ENCODE measurements at places on chromosomes 2 and 18. TPM values are rescaled to one million over a fixed set of nuclear protein-coding genes. Genes with fewer than 3 reads are reported as not detected.

TUBB8B gene
- not detected for polyA plus RNA-seq

UPP2 gene
- polyA plus RNA-seq: not detected

IL1RN gene
- polyA plus RNA-seq: 0.38 TPM

DNA sequence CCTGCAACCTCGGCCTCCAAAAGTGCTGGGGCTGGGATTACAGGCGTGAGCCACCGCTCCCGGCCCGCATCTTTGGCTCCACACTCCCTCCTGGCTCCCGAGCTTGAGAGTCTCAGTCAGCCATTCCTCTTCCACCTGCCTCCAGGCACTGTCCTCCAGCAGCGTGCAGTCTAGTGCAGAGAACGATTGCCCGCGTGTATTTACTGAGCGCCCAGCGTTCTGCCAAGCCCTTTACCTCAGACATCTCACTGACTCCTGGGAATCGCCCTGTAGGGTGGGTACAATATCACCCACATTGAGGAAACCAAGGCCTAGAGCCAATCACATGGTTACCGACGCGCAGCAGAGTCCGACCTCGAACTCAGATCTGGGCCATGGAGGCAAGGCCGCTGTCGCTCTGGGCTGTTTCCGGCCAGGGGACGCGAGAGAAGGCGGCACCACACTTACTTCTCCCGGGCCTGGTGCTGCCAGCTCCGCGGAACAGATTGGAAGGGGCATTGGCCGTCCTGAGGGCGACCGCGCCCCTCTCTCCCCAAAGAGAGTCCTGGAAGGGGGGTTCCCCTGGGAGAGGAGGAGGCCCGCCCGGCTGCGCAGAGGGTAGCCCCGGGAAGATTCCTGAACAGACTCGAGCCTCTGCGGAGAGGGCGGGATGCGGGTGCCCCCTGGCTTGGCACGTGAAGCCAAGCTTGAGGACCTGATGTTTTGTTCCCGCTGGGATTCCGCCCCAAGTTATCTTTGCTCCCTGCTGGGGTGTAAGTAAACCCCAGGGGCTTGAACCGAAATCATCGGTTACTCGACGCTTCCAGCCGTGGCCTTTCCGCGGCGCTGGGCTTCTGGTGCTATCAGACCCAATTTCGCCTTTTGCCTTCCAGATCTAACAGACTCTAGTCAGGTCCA, 5.2 kb upstream of the DLX2 start:
- no peak for DNase-seq

DNA sequence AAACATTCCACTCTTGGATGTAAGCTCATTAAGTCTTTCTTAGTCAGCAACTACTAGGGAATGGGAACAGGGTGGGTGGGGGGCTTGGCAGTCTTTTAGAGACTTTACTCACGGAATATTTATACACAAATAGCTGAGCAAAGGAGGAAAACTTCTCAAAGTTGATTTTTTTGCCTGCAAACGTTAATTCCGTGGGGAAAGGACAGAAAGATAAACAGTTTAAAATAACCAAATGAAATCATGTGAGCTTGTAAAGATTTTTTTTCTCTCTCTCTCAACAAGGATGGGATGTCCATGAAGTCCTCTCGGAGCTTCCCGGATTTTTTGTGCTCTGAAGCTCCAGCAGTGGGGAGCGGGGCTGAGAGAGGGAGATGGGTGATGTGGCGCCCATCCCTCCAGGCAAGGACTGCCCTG, 32.2 kb upstream of the MAT2A start:
- no peak for DNase-seq

- DNase-seq: no peak
Measured at GRCh38 chr2:134348760-134349159, 94.9 kb downstream of the MGAT5 start.

GRCh38 chr18:3260995-3261372, 949 bp upstream of the MYL12B start:
- DNase-seq: no peak

SERPINB7 gene
- polyA plus RNA-seq: not detected

RNMT gene
- polyA plus RNA-seq: 23.0 TPM

DNA sequence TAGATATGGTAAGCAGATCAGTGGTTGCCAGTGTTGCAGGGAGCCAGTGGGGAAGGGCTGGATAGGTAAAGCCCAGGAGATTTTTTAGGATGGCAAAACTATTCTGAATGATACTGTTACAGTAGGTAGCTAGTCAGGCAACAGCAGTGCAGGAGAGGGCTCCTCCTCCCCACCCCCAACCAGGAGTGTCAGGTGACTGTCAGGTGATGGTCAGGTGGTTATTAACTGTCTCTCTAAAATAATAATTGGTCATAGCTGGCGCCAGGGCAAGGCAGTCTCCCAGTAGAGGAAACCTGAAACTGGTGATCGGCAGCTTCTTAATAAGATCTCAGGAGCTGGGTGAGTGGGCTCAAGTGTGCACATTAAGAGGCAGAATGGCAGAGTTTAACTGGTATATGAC, 201.6 kb upstream of the PARD3B start:
- DNase-seq: no peak

DNA sequence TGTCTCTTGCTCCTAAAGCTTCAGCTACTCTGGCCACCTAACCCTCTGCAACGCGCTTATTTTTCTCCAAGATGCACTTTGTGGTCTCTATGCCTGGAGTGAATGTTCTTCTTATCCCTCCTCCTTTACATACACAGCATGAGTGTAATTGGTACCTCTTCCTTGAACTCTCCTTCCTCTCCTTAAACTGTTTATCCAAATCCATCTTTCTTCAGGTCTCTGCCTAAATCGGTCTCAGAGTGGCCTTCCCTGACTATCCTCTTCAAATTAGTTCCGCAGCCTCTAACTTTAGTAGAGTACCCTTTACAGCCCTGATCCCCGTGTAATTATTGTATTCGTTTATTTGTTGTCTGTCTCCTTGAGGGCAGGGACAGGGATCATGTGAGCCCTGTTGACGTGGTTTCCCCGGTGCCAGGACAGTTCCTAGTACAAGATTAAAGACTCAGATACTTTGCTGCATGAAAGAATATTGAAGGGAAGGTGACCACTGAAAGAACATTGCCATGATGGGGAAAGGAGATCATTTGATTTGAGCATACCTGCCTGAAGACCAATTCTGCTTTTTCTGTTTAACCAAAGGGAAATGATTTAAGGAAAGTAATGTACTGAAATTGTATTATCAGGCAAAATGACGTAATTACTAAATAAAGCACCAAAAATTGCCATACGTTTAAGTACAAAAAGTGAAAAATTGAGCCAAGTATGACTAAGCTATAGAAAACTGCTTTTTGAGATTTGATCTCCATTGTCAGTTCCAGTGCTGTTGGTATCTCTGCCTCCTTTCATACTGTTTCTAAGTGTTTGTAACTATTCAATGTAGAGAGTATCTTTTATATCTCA, 1.2 kb downstream of the CNOT9 start:
- peak; percentile 17 for DNase-seq

GRCh38 chr18:24271381-24272228, 126.0 kb downstream of the OSBPL1A start:
- DNase-seq: peak; percentile 75

GRCh38 chr2:43254331-43254730, 27.9 kb upstream of the ZFP36L2 start:
- DNase-seq: no peak

DNA sequence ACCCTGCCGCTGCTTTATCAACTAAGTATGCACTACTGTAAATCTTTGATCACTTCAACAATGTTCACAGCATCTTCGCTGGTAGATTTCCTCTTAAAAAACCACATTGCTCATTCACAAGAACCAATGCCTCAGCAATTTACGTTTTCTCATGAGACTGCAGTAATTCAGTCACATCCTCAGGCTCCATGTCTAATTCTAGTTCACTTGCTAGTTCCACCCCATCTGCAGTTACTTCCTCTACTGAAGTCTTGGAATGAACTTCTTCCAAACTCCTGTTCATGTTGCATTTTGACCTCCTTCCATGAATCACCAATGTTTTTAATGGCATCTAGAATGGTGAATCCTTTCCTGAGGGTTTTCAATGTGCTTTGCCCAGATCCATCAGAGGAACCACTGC, 35.8 kb downstream of the PRELID3A start:
- DNase-seq: no peak

DNA sequence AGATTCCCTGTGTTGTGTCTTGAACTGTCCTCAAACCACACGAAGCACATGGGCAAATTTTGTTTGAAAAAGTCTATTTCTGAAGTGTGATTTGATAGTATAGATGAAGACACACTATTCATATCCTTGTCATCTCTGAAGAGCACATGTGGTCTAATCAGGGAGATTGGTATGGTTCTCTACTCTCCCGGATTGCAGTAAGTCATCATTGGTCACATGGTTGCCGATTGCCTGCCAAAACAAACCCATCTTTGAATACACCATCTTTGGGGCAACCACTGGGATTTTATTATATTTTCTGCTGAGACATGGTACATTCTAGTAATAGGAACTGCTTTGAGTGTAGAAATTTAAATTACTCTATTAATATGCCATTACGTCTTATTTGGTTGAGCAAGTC, 186.9 kb downstream of the MYO1B start:
- no peak for DNase-seq

DNA sequence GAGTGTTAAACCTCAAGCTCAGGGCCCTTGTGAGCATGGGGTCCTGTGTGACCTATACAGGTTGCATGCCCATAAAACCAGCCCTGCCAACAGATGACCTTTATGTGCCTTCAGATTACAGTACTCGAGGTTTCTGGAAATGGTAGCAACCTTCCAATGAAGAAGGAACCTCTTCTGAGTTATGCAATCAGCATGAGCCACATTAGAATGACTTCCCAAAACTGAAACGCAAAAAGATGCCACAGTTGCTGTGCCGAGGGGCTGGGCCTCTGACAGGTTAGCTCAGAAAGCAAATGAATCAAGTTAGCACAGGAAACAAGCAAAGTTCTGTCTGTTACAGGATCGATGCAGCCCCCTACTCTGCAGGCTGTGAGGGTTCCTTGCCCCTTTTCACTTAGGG, 37.7 kb downstream of the TGFA start:
- no peak for DNase-seq

HAAO gene
- 19.6 TPM for polyA plus RNA-seq

- DNase-seq: no peak
Measured at GRCh38 chr2:233044974-233045605, 12.6 kb downstream of the NEU2 start.

DNA sequence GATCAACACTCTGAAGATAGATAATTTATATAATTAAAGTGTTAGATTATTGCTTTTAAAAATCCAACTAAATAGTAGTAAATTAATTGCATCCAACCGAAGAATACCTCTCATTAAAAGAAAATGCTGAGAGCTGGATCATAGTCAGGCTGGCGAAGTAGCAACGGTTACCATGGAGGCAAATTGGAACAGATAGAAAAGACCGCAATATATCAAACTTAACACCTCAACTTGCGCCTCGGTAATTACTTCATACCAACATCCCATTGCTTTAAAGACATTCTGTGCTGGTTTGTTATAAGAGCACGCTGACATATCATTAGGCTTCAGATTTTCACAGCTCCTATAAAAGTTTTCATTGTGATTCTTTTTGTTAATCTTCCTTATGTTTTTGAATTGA, 183.8 kb upstream of the ZC3H15 start:
- no peak for DNase-seq

DNA sequence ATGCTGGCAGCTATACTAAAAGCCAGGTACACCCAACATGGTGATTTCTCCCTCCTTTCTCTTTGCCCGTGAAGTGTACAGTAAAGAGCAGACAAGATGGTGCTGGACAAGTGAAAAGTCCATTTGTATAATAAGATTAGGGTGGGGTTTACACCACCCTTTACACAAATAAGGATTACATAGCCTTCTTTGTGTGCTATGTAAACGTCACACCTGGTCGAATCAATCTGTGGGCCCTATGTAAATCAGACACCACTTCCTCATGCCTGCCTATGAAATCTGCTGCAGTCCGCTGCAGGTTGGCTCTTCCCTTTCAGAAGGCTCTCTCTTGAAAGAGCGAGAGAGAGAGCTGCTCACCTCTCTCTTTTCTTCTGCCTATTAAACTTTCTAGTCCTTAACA, 1054.3 kb upstream of the SLC39A10 start:
- no peak for DNase-seq

GRCh38 chr18:32152705-32153448, 37.0 kb upstream of the MEP1B start:
- DNase-seq: no peak

- DNase-seq: no peak
Measured at GRCh38 chr2:204638471-204639194, 93.4 kb downstream of the PARD3B start.

- peak; percentile 64 for DNase-seq
Measured at GRCh38 chr2:20065885-20066602, 14.6 kb upstream of the LAPTM4A start.

LINC00305 gene
- polyA plus RNA-seq: not detected

GRCh38 chr2:130759906-130760753, 4.8 kb downstream of the AMER3 start:
- no peak for DNase-seq

GRCh38 chr2:70709275-70710037, 58.5 kb downstream of the ADD2 start:
- peak; percentile 56 for DNase-seq

NIF3L1 gene
- 22.8 TPM for polyA plus RNA-seq

DNA sequence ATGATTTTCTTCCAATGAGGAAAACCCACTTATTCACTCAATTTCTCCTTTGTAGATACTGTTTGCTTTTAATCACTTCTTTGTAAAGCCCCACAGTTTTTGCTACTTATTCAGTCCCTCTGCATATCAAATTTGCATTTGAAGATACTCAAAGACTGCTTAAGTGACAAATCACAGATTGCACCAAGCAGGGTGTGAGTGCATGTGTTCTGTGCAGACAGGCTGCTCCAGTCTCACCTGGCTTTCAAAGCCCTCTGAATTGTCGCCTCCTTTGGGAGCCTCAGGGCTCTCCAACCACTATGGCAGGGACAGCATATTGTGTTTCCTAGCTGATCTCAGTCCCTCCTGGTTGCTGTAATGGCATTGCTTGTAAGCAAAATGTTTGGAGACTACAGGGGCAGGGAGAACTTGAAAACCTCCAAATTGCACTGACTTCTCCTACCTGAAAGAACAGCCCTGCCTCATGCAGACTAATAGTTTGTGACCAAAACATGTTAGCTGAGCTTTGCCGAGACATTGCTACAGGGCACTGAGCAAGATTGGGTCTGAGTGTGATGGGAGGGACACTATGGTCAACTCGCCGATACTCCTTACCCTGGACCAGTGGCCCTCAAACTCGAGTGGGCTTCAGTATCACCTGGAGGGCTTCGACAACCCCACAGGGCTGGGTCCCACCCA, 96.8 kb downstream of the POLE4 start:
- DNase-seq: no peak

DNA sequence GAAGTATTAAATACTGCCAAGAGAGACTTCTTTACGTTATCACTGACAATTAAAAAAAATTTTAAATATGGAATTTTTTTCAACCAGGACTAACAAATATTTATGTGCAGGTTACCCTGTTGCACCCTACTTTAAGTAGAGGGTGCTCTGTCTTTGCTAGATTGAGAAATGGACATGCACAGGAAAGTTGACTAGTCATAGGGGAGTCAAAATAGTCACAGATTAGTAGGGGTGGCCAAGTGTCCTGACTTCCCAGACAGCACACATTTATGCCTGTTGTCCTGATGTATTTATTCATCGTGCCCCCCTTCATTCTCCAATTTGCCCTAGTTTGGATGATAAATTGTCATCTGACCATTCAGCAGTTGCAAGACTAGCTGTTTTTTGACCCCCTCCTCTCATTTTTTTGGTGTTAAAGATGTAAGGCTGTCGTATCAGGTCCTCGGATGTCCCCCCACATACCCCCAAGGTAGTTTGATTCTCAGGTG, 20.3 kb downstream of the CAB39 start:
- DNase-seq: no peak

Data from muscle of arm (tissue), 14 donors.